ENCODE measurements at places on chromosomes 11 and 22.

DNA sequence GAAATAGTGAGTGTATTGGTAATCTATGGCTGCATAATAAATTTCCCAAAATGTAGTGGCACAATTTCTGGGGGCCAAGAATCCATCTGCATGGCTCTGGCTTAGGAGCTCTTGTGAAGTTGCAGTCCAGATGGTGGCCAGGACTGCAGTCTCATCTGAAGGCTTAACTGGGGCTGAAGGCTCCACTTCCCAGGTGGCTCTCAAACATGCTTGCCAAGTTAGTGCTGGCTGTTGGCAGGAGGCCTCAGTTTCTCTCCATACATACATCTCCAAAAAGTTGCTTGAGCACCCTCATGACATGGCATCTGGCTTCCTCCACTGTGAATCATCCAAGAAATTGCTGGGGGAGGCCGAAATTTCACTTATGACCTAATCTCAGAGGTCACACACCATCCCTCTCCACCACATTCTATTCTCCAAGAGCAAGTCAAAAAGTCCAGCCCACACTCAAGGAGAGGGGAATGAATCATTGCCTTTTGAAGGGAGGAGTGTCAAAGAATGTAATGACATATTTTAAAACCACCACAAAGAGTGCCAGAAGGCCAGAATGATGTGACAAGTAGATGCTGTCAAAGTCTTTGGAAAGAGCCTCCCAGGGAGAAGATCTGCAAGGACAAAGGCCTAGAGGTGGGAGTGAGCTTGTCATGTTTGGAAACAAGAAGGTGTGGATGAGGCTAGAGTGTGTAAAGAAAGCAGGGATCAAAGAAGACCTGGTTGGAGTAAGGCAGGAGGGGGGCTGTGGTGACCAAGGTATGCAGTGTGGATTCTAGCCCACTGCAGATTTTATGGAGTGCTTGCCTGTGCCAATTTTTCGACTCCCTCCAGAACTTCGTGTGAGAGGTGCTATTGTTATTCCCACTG is 566.2 kb downstream of the MIAT start:
- no peak for DNase-seq

DNA sequence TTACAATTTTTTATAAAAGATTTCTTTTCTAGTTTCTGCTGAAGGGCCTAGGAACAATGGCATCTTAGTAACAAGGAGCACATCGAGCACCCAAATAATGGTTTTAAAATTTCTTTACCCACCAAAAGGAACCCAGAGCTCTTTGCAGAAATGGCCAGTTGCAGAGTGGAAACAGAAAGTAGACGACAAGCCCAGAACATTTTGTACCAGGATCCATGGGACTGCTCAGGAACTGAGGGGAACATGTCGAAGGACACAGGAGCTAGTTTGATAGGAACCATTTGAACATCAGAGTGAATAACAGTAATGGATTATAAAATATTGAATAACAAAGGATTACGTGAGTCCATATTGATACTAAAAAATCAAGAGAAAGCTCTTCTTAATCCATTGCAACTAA is 17.3 kb downstream of the PANX1 start:
- DNase-seq = no peak

DNA sequence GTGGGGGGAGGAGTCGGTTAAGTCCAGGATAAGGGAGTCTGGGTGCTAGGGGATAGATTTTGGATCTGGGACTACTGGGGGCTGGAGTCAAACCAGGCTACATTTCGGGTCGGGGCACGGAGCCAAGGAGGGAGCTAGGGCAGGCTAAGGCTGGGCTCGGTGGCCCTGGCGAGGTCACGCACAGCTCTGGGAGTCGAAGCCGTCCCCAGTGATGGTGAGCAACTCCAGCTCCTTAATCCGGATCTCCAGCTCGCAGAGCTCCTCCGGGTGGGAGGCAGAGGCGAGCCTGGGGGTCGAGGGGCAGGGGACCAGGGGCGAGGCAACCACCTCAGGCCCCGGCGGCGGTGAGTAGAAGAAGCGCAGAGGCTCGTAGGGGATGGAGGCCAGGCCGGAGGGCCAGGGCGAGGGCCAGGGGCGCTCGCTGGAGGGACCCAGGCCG is 544 bp downstream of the C11orf91 start:
- DNase-seq = no peak

- peak; percentile 90 for DNase-seq
Observed at GRCh38 chr22:46762238-46763050, at the start of gene TBC1D22A. TBC1D22A (plus strand) TSS chr22:46762650; CDS start chr22:46762787, 137 bp downstream.

All from Kasumi-1 (cell line).